ENCODE measurements at places on chromosomes 5 and 9.

DNA sequence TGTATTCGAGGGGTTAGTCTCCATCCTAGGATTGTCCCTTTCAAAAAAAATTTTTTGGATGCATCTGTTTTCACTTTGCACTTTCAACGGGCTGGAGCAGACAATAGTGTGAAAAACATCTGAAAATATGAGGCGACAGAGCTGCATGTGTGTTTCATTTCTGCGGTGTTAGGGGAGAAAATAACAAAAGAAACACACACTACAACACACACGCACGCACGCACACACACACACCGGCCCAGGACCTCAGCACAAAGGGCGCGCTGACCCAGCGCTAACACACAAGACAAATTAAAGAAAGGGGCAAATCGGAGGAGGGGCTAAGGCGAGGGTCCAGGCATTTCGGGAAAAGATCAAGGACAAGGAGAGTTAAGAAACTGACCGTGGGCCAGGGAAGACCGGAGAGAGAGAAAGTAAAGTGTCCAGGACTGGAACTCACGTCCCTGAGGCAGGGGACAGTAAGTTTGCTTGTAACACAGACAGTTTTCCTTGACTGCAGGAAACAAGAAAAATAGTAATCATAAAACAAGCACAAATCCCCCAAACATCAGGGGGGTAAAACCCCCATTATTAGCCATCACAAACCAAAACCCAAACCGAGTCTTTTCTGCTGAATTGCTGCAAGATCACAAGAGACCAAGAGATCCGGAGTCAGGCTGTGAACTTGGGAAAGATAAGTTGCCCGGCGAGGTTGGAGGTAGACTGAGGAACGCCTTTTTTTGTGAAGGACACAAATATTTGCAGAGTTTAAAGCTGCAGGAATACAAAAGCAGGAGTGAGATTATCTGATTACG, 302.1 kb downstream of the PARP8 start:
- DNase-seq, result no peak

DNA sequence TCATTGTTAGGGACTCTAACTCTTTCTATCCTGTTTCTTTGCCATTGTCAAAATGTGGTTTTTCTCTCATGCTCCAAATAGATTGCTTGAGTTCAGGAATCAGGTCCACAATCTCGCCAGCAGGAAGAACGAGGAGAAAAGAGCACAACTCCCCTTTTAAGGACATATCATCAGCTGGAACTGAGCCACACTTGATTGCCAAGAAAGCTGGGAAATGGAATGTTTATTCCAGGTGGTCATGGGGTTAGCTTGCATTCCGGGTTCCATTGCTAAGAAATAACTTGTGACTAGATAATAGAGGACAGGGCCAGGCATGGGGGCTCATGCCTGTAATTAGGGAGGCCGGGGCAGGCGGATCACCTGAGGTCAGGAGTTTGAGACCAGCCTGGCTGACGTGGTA, 32.4 kb upstream of the C9orf57 start:
- no peak for DNase-seq

GRCh38 chr9:2234371-2234893, 219.3 kb downstream of the SMARCA2 start:
- no peak for DNase-seq

DNA sequence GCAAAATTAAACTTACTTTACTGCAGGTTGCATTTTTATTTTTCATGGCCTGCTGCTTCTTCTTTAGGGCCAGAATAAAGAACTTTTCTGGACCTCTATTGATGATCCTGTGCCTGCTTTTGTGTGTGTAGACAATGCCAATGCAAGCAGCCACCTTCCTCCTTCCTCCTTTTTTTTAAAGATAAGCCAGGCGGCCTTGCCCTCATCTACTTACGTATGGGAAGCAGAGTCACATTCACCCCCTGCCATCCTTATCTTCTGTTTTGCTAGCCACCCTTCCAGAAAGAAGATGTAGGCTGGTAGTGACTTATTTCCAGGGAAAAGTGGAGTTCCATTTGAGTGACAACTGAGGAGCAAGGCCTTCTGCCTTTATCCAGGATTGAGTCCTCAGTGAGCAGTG, 122.9 kb downstream of the KDM4C start:
- DNase-seq, result no peak

DNA sequence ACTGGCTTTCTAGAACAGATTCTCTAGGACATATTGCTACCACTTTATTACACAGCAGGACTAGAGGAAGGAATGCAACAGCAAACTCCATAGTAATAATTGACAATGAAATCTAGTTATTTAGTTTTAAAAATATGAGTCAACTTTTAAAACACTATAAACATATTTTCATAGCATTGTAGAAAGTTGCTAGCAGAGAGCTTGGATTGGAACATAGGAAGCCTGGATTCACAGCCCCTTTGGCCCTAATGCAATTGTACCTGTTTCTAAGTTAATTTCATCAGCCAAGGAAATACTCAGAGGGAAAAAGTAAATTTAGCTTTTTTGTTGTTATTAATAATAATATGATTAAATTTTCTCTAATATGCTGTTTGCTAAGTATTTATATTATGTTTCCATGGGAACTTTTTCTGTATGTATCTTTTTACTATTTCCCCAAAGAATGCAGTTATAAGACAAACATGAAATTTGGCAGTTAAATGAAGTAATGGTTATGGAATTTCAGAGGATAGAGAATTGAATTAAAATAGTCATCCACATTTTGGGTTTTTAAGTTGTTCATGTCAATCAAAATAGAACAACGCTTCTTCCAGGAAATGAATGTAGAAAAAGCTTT, 45.6 kb downstream of the VCAN start:
- no peak for DNase-seq

GRCh38 chr5:159171274-159171673, 38.1 kb downstream of the RNF145 start:
- no peak for DNase-seq

DNA sequence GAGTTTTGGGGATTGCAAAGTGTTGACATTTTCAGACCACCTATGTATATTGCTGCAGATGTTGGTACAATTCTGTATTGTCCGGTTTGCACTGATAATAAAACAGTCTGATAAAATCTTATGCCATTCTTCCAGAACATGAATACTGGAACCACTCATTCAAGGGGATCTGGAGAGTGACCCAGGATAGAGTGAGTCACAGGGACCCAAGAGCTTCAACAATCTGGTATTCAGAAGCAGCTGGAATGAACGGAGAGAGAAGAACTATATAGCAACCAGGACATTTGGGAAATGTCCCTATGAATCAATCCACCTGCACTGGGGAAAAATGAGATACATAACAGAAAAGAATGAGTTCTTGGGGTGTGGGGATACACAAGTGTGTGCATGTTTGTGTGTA, 73.3 kb downstream of the SH3TC2 start:
- DNase-seq, result no peak

DNA sequence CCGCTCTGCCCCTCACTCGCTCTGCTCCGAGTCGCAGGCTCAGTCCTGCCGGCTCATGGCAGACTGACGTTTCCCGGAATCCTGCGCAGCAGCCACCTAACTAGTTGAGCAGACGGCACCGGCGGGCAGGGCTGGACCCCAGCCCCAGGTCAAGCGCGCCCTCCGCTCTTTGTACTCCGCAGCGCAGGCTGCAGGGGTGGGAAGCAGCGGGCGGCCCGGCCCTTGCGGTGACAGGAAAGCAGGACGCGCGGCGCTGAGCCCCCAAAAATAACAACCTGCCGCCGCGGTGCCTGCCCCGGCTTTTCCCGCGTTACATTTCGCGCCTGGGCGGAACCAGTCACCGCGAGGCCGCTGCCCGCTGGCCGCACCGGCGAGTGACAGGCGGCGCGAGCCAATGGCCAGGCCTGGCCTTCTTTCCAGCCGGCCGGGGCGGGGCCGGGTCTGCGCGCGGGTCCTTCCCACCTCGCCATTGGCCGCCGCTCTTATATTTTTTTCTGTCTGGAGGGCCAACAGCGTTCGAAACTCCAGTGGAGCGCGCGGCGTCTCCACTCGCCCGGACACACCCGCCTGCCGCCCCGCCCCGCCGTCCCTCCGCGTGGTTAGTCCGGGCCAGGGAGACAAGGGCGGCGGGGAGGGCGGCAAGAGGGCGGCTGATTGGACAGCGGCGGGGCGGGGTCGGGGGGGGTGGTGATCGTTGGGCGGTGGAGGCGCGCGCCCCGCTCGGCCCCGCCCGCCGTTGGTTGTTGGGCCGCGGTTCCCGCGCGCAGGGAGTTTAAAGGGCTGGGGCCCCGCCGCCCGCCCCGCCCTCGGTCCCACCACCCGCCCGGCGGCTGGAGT, at the start of gene ZNF367:
Gene ZNF367, minus strand, starts transcription at position 288 of the 837 bp plus-strand sequence. CDS start 338 bp downstream, outside the sequence.
- peak; percentile 92 for DNase-seq

DNA sequence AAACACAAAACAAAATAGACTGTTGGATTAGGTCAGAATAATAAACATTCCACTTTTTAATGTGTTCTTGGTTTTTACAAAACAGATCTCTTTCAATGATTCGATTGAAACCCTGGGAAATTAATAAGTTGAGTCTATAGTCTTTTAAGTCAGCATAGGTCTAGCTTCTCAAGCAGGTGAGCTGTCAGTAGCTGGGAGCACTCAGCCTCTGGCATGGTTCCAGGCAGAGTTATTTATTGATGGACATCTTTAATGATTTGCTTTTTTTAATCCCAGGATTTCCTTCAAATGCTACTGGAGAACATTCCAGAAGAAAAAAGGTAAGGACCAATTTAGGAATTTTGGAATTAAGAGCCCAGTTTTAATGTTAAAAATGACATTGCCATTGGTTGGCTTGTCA, 241.0 kb downstream of the AOPEP start:
- no peak for DNase-seq

- no peak for DNase-seq
Observed at GRCh38 chr5:5217371-5217770, 77.2 kb downstream of the ADAMTS16 start.

- peak; percentile 51 for DNase-seq
Observed at GRCh38 chr5:58582019-58582802, 664 bp upstream of the RAB3C start.

DNA sequence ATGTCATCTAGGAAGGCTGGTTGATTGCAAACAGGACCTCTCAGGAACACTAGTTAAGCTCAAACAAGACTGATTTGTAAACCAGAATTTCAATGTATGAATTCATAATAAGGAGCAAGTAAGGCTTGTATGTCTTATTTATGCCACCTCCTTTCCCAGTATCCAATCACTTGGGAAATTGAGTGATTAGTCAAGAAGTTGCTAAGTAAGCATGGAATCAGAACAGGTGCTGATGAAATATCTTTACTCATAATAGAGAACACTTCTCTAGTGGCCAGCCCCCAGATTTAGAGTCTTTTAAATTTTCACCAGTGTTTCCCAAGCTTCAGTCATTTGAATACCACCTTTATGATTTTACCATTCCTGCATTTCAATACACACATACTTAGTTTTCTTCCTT, 5.3 kb upstream of the DDX4 start:
- DNase-seq, result no peak

- DNase-seq, result no peak
Observed at GRCh38 chr9:72936266-72936665, 16.6 kb downstream of the ALDH1A1 start.

DNA sequence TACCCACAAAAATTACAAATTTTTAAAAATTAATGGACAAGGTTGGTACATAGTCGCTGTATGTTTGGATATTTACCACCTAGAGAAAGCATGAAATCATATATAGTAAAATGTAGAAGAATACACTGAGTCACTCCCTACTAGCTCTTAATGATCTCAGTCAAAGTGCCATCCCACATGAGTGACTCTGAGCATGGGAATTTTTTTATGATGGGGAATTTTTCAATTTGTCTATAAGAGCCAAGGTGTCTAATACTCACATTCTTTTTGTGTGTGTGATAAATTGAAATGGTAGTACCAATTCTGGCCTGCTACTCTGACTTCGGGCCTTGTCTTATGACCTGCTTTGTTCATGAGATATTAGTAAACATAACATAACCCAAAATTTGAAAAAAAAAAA, 483.2 kb downstream of the CDH10 start:
- no peak for DNase-seq

GRCh38 chr9:93297659-93298497, 113.9 kb downstream of the WNK2 start:
- no peak for DNase-seq

GRCh38 chr5:64074533-64074932, 91.1 kb upstream of the RNF180 start:
- DNase-seq, result peak; percentile 0

DNA sequence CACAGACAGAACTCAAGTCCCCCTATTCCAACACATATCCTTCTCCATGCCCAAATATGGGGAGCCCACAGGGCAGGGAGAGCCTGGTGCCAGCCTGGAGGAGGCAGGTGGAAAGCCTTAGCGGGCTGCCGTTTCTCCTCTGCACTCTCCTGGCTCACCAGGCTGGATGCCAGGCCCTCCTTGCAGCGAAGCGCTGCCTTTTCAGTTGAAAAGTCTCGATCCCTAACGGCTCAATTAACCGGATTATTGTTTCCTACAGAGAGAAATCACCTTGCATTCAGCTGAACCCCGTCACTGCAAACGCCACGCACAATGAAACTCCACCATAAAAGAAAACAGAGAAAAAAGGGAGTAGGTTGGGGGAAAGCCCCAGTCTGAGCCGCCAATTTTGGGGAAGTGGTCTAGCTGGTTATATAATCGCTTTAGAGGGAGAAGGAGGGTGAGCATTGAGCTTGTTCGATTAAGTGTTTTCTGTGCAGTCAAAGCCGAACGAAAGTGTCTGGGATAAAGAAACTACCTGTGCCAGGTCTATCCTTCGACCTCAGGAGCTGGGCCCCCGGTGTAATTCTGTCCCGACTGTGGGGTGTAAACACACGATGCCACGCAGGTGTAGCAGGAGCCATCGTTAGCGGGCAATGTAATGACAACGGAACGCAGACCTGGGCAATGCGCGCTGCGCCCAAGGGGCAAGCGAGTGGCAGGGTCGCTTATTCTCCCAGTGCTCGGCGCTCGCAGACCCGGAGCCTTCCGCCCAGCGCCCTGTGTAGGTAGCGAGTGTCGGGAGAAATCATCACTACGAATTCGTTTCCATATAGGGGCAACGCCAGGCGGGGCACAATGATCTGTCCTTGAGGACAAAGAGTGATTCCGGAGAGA, 3.8 kb downstream of the BARHL1 start:
- no peak for DNase-seq

GRCh38 chr9:138014563-138014945, 137.0 kb downstream of the CACNA1B start:
- no peak for DNase-seq

- no peak for DNase-seq
Observed at GRCh38 chr9:89896806-89897340, 292.1 kb downstream of the GADD45G start.
